ENCODE measurements at places on chromosomes 3 and 15. TPM values are rescaled to one million over a fixed set of nuclear protein-coding genes. Genes with fewer than 3 reads are reported as not detected.
A peak's percentile ranks its signal among the peaks of the same experiment; 100 is the strongest.

EFHB gene
- 1.8 TPM for total RNA-seq

CAPN3 gene
- total RNA-seq, result 5.1 TPM

FBXW12 gene
- total RNA-seq, result not detected

AP3S2 gene
- 29.3 TPM for total RNA-seq

PLSCR5 gene
- total RNA-seq, result not detected

THAP10 gene
- total RNA-seq, result 1.7 TPM

PPCDC gene
- total RNA-seq, result 11.9 TPM

RRP9 gene
- 22.8 TPM for total RNA-seq

DNA sequence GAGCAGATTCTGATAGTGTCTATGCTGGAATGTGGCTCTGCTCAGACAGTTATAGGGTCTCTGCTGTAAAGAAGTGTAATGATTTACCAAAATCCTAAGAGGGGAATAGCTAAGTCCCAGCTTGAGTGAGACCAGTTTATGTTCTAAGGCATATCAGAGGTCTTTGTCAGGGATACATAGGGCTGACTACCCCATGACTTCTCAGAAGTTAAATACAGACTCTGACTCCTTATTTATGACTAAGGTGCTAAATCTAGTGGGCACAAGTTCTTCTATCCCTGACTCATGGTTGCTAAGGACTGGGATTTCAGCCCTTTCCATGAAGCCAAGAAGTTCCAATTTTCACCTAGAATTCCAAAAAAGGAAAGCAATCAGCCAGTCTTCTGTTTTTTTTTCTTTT lies 192.6 kb upstream of the POU1F1 start:
- no peak overlapping the region for H3K27ac ChIP-seq
- no peak for DNase-seq
- H3K4me3 ChIP-seq, result no peak overlapping the region

- peaks cover 61% of the 10 kb centered on the region for H3K4me1 ChIP-seq
- H3K4me3 ChIP-seq, result peak within 1 kb of the TSS; percentile 99
- H3K27me3 ChIP-seq, result no peaks in the 10 kb centered on the region
- DNase-seq, result peak; percentile 92
- peaks cover 2% of the 10 kb centered on the region for H3K36me3 ChIP-seq
- peak within 1 kb of the TSS; percentile 99 for H3K27ac ChIP-seq
Measured at GRCh38 chr3:188154014-188154808, at the start of gene LPP. LPP (plus strand) TSS chr3:188154157; CDS start chr3:188406121, 251,964 bp downstream.

- no peaks in the 10 kb centered on the region for H3K36me3 ChIP-seq
- H3K27me3 ChIP-seq, result no peaks in the 10 kb centered on the region
- no peak overlapping the region for H3K4me3 ChIP-seq
- no peak overlapping the region for H3K27ac ChIP-seq
- no peak for DNase-seq
Measured at GRCh38 chr15:27847775-27848710, 251.1 kb downstream of the OCA2 start.

- no peak overlapping the region for H3K27ac ChIP-seq
- H3K36me3 ChIP-seq, result peaks cover 9% of the 10 kb centered on the region
- DNase-seq, result no peak
- H3K4me3 ChIP-seq, result no peak overlapping the region
- no peaks in the 10 kb centered on the region for H3K27me3 ChIP-seq
- peaks cover 35% of the 10 kb centered on the region for H3K4me1 ChIP-seq
Measured at GRCh38 chr3:100875239-100875638, 118.0 kb downstream of the ABI3BP start.

DNA sequence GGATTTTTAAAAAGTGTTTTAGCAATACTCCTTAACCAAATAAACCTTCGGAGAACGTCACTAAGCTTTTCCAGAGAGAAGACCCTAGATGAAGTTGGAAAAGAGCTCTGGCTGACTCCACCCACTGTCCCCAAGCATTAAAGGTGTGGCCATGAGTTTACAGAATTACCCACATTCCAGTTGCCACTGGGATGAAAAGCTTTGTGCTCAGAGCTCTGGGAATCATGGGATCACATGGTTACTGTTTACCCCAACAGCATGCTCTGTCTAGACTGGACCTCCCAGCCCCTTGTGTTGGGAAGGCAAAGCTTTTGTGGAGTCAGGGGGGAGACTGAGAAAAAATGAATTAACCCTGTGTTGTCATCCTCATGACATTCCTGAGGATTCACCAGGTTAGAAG lies 55.3 kb downstream of the CCK start:
- H3K4me1 ChIP-seq, result peaks cover 9% of the 10 kb centered on the region
- H3K4me3 ChIP-seq, result no peak overlapping the region
- H3K27ac ChIP-seq, result no peak overlapping the region
- no peak for DNase-seq
- H3K27me3 ChIP-seq, result no peaks in the 10 kb centered on the region
- H3K36me3 ChIP-seq, result peaks cover 34% of the 10 kb centered on the region

- H3K27me3 ChIP-seq, result peaks cover 4% of the 10 kb centered on the region
- H3K36me3 ChIP-seq, result no peaks in the 10 kb centered on the region
- H3K27ac ChIP-seq, result no peak overlapping the region
- H3K4me3 ChIP-seq, result no peak overlapping the region
Measured at GRCh38 chr3:31288641-31289100, 244.1 kb upstream of the STT3B start.

- no peaks in the 10 kb centered on the region for H3K27me3 ChIP-seq
- no peak overlapping the region for H3K4me3 ChIP-seq
- no peak for DNase-seq
- H3K36me3 ChIP-seq, result no peaks in the 10 kb centered on the region
- no peaks in the 10 kb centered on the region for H3K4me1 ChIP-seq
Measured at GRCh38 chr3:7241584-7242302, 380.8 kb downstream of the GRM7 start.

- DNase-seq, result no peak
- peaks cover 2% of the 10 kb centered on the region for H3K36me3 ChIP-seq
- no peaks in the 10 kb centered on the region for H3K27me3 ChIP-seq
- H3K4me1 ChIP-seq, result no peaks in the 10 kb centered on the region
Measured at GRCh38 chr15:22253676-22254408, 173.5 kb downstream of the OR4M2 start.

GRCh38 chr3:86963611-86964010 lies 27.3 kb downstream of the VGLL3 start:
- no peaks in the 10 kb centered on the region for H3K27me3 ChIP-seq
- DNase-seq, result no peak
- no peak overlapping the region for H3K4me3 ChIP-seq
- H3K4me1 ChIP-seq, result peaks cover 84% of the 10 kb centered on the region

- H3K36me3 ChIP-seq, result no peaks in the 10 kb centered on the region
- no peak overlapping the region for H3K4me3 ChIP-seq
- peak overlapping the region; percentile 64 for H3K27ac ChIP-seq
- no peaks in the 10 kb centered on the region for H3K27me3 ChIP-seq
Measured at GRCh38 chr15:90106522-90107117, 4.4 kb upstream of the IDH2 start.

GRCh38 chr15:89088605-89089315 lies 504 bp downstream of the ABHD2 start:
- no peaks in the 10 kb centered on the region for H3K27me3 ChIP-seq
- no peak for DNase-seq
- H3K36me3 ChIP-seq, result peaks cover 5% of the 10 kb centered on the region
- no peak overlapping the region for H3K4me3 ChIP-seq

- no peaks in the 10 kb centered on the region for H3K36me3 ChIP-seq
- peaks cover 70% of the 10 kb centered on the region for H3K4me1 ChIP-seq
- H3K4me3 ChIP-seq, result peak overlapping the region; percentile 4
- H3K27me3 ChIP-seq, result no peaks in the 10 kb centered on the region
- peak overlapping the region; percentile 85 for H3K27ac ChIP-seq
Measured at GRCh38 chr3:190709351-190709773, 153.1 kb downstream of the GMNC start.

GRCh38 chr3:175896655-175897054 lies 1037.5 kb downstream of the NAALADL2 start:
- H3K27ac ChIP-seq, result no peak overlapping the region
- no peaks in the 10 kb centered on the region for H3K27me3 ChIP-seq
- no peak overlapping the region for H3K4me3 ChIP-seq
- peaks cover 6% of the 10 kb centered on the region for H3K4me1 ChIP-seq
- no peak for DNase-seq

DNA sequence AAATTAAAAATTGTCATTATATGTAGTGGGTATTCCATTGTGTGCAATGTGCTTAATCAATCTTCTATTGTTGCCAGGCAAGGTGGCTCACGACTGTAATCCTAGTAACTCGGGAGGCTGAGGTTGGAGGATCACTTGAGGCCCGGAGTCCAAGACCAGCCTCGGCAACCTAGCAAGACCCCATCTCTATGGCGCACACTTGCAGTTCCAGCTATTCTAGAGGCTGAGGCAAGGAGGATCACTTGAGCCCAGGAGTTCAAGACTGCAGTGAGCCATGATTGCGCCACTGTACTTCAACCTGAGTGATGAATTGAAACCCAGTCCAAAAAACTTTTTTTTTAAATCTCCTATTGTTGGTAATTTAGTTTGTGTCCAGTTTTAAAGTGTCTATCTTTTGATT lies 33.4 kb upstream of the ABHD2 start:
- no peaks in the 10 kb centered on the region for H3K36me3 ChIP-seq
- H3K4me1 ChIP-seq, result peaks cover 39% of the 10 kb centered on the region
- no peak for DNase-seq
- H3K4me3 ChIP-seq, result no peak overlapping the region
- no peak overlapping the region for H3K27ac ChIP-seq
- H3K27me3 ChIP-seq, result no peaks in the 10 kb centered on the region

- no peak for DNase-seq
- peaks cover 22% of the 10 kb centered on the region for H3K36me3 ChIP-seq
- no peaks in the 10 kb centered on the region for H3K4me1 ChIP-seq
- no peaks in the 10 kb centered on the region for H3K27me3 ChIP-seq
- H3K4me3 ChIP-seq, result no peak overlapping the region
Measured at GRCh38 chr3:123137001-123137400, 64.7 kb upstream of the SEC22A start.

- H3K27me3 ChIP-seq, result no peaks in the 10 kb centered on the region
- DNase-seq, result no peak
- peak overlapping the region; percentile 21 for H3K27ac ChIP-seq
- no peaks in the 10 kb centered on the region for H3K36me3 ChIP-seq
Measured at GRCh38 chr3:133563186-133563591, 10.3 kb upstream of the CDV3 start.

GRCh38 chr15:62844564-62845240 lies 197.8 kb upstream of the TPM1 start:
- peaks cover 2% of the 10 kb centered on the region for H3K36me3 ChIP-seq
- H3K27ac ChIP-seq, result peak overlapping the region; percentile 48
- H3K27me3 ChIP-seq, result no peaks in the 10 kb centered on the region
- no peak overlapping the region for H3K4me3 ChIP-seq
- H3K4me1 ChIP-seq, result peaks cover 87% of the 10 kb centered on the region

- H3K27ac ChIP-seq, result no peak overlapping the region
- no peaks in the 10 kb centered on the region for H3K4me1 ChIP-seq
- peaks cover 2% of the 10 kb centered on the region for H3K27me3 ChIP-seq
- no peaks in the 10 kb centered on the region for H3K36me3 ChIP-seq
Measured at GRCh38 chr15:97473627-97474026, 486.9 kb upstream of the ARRDC4 start.

GRCh38 chr3:58184309-58184981 lies 26.3 kb downstream of the DNASE1L3 start:
- DNase-seq, result no peak

GRCh38 chr3:36397841-36398240 lies 17.5 kb downstream of the STAC start:
- H3K27me3 ChIP-seq, result no peaks in the 10 kb centered on the region
- DNase-seq, result no peak
- H3K36me3 ChIP-seq, result no peaks in the 10 kb centered on the region
- no peaks in the 10 kb centered on the region for H3K4me1 ChIP-seq
- no peak overlapping the region for H3K4me3 ChIP-seq
- no peak overlapping the region for H3K27ac ChIP-seq

DNA sequence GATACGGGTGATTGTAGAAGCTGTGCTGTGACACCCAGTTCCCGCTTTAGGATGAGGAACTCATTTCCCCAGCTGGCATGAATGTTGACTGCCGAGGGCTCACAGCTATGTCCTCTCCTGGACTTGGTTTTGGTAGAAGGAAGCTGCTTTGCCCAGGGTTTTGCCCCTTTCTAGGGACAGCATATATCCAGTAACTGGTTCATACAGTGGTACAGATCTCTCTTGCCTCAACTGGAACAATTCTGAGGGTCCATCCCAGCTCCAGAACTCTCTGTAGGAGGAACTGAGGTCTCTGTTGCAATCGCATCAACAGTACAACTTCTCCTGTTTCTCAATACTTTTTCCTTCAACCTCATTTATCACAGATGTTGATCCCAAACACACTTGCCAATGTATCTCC lies 54.5 kb upstream of the FNDC3B start:
- no peak for DNase-seq
- peaks cover 4% of the 10 kb centered on the region for H3K4me1 ChIP-seq
- no peaks in the 10 kb centered on the region for H3K27me3 ChIP-seq
- no peaks in the 10 kb centered on the region for H3K36me3 ChIP-seq
- H3K27ac ChIP-seq, result no peak overlapping the region

GRCh38 chr15:100759698-100760356 lies 119.8 kb upstream of the ALDH1A3 start:
- peaks cover 16% of the 10 kb centered on the region for H3K27me3 ChIP-seq
- H3K36me3 ChIP-seq, result no peaks in the 10 kb centered on the region
- DNase-seq, result no peak
- H3K27ac ChIP-seq, result no peak overlapping the region
- peaks cover 27% of the 10 kb centered on the region for H3K4me1 ChIP-seq

- DNase-seq, result no peak
- peaks cover 7% of the 10 kb centered on the region for H3K4me1 ChIP-seq
- H3K36me3 ChIP-seq, result no peaks in the 10 kb centered on the region
- no peak overlapping the region for H3K27ac ChIP-seq
- peaks cover 10% of the 10 kb centered on the region for H3K27me3 ChIP-seq
Measured at GRCh38 chr3:12317914-12318313, 29.0 kb downstream of the PPARG start.

- peaks cover 2% of the 10 kb centered on the region for H3K36me3 ChIP-seq
- H3K27ac ChIP-seq, result peak overlapping the region; percentile 61
- H3K4me3 ChIP-seq, result no peak overlapping the region
- peaks cover 33% of the 10 kb centered on the region for H3K4me1 ChIP-seq
- no peak for DNase-seq
- no peaks in the 10 kb centered on the region for H3K27me3 ChIP-seq
Measured at GRCh38 chr3:140091143-140091542, 156.2 kb downstream of the CLSTN2 start.

- H3K4me3 ChIP-seq, result no peak overlapping the region
- DNase-seq, result peak; percentile 49
- H3K27me3 ChIP-seq, result no peaks in the 10 kb centered on the region
- H3K27ac ChIP-seq, result no peak overlapping the region
- H3K4me1 ChIP-seq, result no peaks in the 10 kb centered on the region
Measured at GRCh38 chr3:13705051-13705450, 156.1 kb downstream of the FBLN2 start.

DNA sequence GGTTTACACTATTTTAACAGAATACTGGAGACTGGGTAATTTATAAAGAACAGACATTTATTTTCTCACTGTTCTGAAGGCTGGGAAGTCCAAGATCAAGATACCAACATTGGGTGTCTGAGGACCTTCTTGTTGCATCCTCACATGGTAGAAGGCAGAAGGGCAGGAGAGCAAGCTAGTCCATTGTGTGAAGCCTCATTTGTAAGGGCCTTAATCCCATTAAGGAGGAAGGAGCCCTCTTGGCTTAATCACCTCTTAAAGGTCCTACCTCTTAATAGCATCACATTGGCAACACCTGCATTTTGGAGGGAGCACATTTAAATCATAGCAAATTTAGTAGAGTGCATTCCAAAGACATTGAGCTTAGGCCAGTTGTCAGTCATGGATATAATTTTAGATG lies 26.2 kb downstream of the UBE2Q2 start:
- H3K4me3 ChIP-seq, result no peak overlapping the region
- no peak overlapping the region for H3K27ac ChIP-seq
- H3K4me1 ChIP-seq, result peaks cover 6% of the 10 kb centered on the region

GRCh38 chr3:47899495-47900108 lies 96.7 kb downstream of the DHX30 start:
- H3K4me3 ChIP-seq, result no peak overlapping the region
- H3K4me1 ChIP-seq, result no peaks in the 10 kb centered on the region
- peaks cover 23% of the 10 kb centered on the region for H3K36me3 ChIP-seq
- H3K27ac ChIP-seq, result no peak overlapping the region
